ENCODE measurements at places on chromosomes 16 and 17.

DNA sequence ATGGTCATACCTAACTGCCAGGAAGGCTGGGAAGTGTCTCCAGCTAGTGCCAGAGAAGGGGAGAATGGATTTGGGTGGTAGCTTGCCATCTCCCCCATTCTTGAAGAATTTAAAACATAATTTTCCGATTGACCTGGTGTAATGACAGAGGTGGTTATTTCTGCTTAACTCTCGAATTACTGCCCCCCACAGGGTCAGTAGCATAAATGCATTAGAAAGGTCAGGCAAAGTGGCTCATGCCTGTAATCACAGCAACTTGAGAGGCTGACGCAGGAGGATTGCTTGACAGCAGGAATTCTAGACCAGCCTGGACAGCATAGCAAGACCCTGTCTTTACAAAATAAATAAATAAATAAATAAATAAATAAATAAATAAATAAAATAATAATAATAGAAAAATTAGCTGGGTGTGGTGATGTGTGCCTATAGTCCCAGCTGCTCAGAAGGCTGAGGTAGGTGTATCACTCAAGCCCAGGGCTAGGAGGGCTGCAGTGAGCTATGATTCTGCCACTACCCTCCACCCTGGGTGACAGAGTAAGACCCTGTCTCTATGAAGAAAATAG is 27.5 kb downstream of the TMC7 start:
- no peak for DNase-seq

DNA sequence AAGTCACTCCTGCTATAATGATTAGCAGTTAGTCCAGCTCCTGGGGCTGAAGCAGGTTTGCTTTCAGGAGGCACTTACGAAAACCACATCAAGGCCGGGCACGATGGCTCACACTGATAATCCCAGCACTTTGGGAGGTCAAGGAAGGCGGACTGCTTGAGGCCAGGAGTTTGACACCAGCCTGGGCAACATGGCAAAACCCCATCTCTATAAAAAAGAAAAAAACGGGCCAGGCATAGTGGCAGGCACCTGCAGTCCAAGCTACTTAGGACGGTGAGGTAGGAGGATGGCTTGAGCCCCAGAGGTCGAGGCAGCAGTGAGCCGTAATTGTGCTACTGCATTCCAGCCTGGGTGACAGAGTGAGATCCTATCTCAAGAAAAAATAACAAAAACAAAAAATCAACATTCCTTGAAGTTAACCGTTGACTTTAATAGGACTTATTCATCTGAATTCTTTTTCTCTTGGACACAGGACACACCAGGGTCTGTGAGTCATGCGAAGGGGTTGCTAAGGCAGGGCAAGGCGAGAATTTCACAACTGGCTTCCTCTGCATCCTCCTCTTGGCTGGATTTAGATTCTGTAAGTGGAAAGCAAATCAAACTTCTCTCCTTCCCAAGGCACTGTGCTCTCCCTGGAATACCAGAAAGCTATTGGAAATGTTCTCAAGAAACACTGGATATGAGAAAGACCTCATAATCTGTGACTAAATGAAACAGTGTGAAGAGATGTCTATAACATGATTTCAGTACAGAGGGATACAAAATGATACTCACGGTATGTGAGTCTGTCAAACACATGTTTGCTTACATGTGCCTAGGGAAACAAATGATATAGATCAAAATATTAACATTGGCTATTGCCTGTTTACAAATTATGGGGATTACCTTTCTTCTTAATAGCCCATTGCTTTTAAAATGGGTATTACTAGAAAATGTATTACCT is 99.5 kb downstream of the SYCE1L start:
- no peak for DNase-seq

DNA sequence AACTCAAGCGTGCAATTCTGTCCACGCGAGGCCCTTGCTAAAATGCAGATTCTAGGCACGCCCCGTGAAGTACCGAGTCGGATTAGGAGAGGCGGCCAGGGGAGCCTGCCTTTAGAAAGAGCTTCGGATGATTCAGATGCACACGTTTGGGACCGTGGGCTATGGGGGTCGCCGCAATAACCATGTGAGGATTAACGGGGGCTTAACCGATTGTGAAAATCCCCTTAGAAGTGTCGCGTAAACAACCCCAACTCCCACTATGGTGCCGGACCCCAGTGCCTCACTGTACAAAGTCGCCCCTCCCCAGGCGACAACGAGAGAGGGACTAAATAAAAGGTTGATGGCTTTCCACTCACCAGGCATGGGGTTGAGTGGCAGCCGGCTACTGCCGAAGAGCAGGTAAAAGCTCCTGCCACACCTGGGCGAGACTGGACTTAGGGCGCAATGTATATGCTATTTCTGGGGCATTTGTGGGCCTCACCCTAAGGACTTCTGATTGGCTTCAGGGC is 635 bp upstream of the SP2 start:
- DNase-seq, result no peak

DNA sequence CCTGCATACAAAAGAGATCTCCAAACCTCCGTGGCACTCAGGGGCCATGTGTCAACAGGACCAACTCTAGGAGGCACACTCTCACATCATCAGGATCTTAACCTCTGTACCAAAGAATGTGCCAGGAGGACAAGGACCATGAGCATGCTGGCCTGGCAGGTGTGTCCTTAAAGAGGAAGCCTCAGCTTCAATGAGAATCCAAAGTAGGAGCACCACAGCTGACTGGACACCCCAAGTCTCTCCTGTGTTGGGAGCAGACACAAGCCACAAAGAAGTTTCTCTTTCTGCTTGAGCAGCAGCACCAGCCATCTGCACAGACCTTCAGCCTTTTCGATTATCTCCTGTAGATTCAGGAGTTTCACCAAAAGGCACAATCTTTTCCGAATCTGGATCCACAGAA is 1734.5 kb downstream of the TP53TG3F start:
- DNase-seq, result no peak

- no peak for DNase-seq
These were observed at the start of gene TLCD2 for GRCh38 chr17:1709971-1710806. Gene TLCD2, minus strand, starts transcription at chr17:1710377. Its CDS starts 135 bp downstream, at chr17:1710242.

GRCh38 chr16:50245417-50246298 is 20.7 kb upstream of the ADCY7 start:
- DNase-seq, result peak; percentile 19

GRCh38 chr16:76913046-76913445 is 277.9 kb upstream of the MON1B start:
- DNase-seq, result no peak

DNA sequence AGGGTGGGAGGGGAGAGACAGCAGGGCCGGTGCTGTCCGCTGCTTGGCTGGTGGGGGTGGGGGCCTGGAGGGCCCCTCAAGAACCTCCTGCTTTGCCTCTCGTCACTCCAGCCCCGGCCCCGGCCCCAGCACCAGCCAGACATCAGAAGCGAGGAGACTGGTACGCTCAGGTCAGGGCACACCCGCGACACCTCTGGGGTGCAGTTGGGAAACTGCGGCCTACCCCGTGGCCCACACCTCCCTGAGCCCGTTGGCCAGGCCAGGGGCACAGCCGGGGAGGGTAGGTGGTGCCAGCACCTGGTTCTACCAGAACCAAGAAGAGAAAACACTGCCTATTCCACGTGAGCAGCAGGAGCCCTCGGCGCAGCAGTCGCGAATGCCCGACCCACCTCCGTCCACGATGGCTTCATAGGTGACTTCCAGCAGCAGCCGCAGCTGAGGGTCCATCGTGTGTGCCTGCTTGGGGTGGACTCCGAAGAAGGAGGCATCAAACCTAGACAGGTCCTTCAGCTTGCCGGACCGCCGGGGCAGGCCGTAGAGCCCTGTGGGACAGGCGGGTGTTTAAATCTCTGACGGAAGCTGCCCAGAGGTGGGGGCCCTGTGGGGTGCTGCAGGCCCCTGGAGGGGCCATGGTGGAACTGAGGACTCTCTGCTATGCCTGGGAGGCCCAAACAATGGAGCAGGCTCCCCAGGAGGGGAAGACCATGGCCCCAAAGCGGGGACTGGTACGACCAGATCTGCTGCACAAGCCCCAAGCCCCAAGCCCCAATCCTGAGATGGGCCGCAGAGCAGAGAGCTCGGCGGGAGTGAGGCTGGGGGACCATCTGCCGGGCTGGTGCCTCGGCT is 2.9 kb downstream of the FASN start:
- no peak for DNase-seq

- DNase-seq, result no peak
These were observed 202.3 kb upstream of the KCNJ16 start for GRCh38 chr17:69872675-69873262.

GRCh38 chr17:58283674-58284612 is 3.2 kb upstream of the MPO start:
- no peak for DNase-seq

GRCh38 chr16:65909310-65910050 is 457.0 kb upstream of the CDH5 start:
- DNase-seq, result no peak

- DNase-seq, result no peak
These were observed 38.1 kb upstream of the CCL1 start for GRCh38 chr17:34401165-34401564.

- DNase-seq, result no peak
These were observed 9.9 kb downstream of the C17orf67 start for GRCh38 chr17:56823848-56824247.

- no peak for DNase-seq
These were observed 115.4 kb downstream of the AXIN2 start for GRCh38 chr17:65446043-65446442.

DNA sequence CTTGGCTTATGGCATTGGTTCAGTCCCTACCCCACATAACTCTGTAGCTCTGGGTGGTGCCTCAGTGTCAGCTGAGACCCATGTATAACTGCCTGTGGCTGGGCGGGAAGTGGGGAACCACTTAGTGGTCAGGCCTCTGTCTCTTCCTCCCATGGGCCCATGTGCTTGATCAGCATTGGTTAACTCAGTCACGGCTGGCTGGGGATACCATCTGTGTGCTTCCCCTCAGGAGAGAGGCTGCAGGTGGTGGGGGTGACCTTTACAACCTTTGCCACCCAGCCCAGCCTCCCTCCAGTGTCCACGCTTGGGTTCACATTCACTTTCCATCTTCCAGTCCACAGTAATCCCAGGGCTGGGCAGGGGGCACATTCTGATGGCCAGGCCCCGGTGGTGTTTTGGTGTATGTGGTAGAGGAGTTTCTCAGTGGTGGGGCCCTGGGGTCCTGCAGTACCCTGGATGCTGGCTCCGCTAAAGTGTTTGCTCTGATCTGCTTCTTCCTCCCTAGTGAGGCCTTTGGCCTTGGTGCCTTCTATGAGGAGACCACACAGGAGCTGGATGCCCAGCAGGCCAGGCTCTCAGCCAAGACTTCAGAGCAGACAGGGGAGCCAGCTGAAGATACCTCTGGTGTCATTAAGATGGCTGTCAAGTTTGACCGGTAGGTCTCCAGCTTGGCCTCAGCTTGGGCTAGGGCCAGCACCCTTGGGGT is 10.2 kb upstream of the NFATC3 start:
- peak; percentile 72 for DNase-seq

DNA sequence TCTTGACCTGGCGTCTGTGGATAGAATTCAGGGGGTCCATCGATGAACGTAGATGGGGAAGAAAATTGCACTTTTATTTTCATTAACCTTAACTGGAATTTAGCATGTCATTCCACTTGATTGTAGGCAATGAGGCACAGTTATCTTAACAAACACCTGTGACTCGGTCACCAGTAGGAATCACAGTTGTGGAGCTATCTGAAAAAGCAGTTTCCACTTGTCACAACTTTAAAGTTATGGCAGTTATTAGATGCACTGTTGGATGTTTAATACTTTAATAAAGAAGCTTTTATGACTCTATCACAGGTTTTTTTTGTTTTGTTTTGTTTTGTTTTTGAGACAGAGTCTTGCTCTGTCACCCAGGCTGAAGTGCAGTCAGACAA is 83.7 kb upstream of the LGALS9 start:
- DNase-seq, result no peak

DNA sequence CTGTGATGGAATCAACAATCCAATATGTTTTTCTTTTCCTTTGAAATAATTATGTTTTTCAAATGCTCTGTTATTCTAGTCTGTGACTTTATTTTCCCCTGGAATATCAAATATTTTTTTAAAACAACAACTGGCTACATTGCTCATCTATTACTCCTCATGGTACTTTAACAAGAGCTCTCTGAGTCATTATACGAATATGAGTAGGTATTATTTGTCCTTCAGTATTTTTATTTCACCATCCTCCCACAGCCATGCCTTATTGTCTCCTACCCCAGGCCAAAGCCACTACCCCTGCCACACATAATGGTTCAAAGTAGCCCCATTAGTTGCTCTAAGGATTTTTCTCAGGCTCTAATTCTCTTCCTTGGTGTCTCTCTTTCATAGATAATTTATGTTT is 1572.3 kb downstream of the CDH8 start:
- no peak for DNase-seq

GRCh38 chr17:45227926-45228762 is 6.5 kb downstream of the FMNL1 start:
- no peak for DNase-seq

GRCh38 chr17:60542071-60542470 is 16.0 kb upstream of the APPBP2 start:
- no peak for DNase-seq

DNA sequence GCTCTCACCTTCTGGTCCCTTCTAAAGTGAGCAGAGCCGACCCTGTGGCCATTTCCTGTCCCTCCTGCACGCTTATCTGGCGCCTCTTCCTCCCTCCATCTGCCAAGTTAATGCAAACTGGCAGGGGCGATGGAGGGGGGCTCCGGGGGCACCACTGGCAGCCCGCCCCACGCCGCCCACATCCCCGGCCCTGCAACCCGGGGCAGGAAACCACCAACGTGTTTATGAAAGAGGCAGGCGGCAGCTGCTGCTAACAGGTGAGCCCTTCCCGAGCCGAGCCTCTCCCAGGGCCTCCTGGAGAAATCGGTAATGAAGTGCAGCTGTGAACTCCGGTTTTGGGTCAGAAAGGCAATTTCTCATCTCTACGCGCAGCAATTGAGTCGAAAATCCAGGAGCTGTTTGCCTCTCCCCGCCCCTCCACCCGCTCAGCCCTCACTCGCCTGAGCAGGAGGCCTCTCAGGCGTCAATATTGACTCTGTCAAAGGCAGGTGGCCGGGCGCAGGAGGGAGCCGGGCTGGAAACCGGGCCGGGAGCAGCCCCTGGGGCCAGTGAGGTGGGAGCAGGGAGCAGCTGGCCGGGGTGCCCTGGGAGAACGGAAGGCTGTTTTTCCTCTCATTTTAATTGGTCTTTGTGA is 164.4 kb upstream of the GSE1 start:
- peak; percentile 45 for DNase-seq

GRCh38 chr16:16158741-16159374 is 64.4 kb downstream of the ABCC6 start:
- DNase-seq, result no peak

DNA sequence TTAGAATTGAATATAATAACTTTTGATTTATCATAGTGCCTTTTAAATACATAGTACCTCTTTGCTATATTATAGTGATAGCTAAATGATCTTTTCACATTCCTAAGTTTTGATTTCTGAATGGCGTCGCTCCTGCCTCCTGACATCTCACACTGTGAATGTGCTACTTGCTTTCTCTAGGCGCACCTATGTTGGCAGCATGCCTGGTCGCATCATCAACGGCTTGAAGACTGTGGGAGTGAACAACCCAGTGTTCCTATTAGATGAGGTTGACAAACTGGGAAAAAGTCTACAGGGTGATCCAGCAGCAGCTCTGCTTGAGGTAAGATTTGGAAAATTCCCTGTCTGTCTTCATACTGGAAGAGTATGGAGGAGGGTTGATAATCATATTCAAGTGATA is 29.8 kb upstream of the ABCC11 start:
- no peak for DNase-seq

All from central memory CD4-positive, alpha-beta T cell (primary cell).